COLO829 (cell line): ENCODE measurements at places on chromosomes 2 and 18.
A peak's percentile ranks its signal among the peaks of the same experiment; 100 is the strongest.

DNA sequence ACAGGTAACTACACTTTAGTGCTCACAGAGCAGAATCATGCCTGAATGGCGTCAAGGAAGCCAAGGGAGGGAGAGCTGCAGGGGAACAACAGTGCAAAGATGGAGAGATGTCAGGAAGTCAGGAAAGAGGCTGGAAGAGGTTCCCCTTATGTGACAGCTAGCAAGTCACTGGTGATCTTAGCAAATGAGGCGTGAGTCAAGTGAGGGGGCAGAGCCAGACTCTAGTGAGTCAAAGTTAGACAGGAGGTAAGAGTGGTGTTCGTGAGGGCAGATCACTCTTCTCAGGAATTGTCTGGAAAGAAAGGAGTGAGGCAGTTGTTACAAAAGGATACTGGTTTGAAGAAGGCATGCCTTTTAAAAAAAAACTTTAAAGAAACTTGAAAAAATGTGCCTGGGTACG lies 87.1 kb downstream of the MEP1B start:
- no peak for DNase-seq

- no peak for DNase-seq
Observed at GRCh38 chr18:10670856-10671255, 145.0 kb downstream of the NAPG start.

GRCh38 chr2:58762176-58762781 lies 521.2 kb upstream of the FANCL start:
- peak; percentile 49 for DNase-seq

DNA sequence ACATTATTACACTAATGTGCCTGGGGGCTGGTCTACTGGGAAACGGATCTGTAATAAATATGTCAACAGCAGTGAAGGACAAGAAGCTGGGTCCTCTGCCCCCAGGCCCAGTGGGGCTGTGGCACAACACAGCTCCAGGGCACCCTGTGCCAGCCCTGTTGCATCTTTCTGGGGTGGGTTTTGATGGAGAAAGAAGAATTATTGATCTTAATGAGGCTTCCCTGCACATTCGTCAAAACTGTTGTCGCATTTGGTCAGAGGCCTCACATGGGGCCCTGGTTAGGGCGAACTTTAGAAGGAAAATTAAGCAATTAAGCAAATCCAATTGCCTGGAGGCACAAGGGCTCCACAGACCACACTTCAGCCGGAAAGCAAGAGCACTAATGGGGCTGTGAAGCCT lies 30.0 kb upstream of the TWIST2 start:
- no peak for DNase-seq

- peak; percentile 18 for DNase-seq
Observed at GRCh38 chr2:209208211-209208610, 215.6 kb upstream of the MAP2 start.

- no peak for DNase-seq
Observed at GRCh38 chr2:158805255-158805654, 10.1 kb downstream of the DAPL1 start.

GRCh38 chr2:196719110-196719872 lies 79.8 kb downstream of the CCDC150 start:
- DNase-seq = no peak

- no peak for DNase-seq
Observed at GRCh38 chr2:172464400-172465129, 37.2 kb downstream of the ITGA6 start.

DNA sequence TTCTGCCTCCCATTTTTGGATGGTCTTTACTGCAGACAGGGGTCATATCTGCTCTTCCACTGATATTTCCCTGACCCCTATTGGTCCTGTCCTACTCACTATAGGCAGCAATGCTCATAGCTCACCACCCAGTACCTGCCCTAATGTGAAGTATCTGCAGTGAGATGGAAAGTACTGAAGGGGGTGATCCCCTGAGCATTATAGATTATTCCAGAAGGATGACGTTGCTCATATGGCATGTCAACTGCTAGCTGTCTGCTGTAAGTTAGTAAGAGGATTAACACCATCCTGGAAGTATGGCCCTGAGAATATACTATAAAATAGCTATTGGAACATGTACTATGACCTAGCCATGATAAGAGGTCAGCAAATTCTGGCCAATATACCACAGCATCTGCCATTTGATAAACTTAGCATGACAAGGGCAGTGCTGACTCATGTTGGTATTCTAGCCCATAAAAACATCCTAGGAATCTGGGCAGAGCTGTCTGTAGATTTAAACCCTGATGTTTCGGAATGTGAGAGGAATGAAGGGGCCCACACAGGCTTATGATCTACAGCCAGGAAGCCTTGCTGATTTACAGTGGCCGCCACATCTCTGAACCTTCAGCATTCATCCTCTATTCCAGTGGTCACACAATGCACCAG lies 451.4 kb downstream of the TNS1 start:
- DNase-seq = peak; percentile 31

GRCh38 chr2:127609818-127610217 lies 36.1 kb upstream of the GPR17 start:
- DNase-seq = no peak

- DNase-seq = no peak
Observed at GRCh38 chr2:109435901-109436598, 177.7 kb downstream of the SEPTIN10 start.

GRCh38 chr18:12066910-12067511 lies 26.6 kb upstream of the ANKRD62 start:
- DNase-seq = no peak

DNA sequence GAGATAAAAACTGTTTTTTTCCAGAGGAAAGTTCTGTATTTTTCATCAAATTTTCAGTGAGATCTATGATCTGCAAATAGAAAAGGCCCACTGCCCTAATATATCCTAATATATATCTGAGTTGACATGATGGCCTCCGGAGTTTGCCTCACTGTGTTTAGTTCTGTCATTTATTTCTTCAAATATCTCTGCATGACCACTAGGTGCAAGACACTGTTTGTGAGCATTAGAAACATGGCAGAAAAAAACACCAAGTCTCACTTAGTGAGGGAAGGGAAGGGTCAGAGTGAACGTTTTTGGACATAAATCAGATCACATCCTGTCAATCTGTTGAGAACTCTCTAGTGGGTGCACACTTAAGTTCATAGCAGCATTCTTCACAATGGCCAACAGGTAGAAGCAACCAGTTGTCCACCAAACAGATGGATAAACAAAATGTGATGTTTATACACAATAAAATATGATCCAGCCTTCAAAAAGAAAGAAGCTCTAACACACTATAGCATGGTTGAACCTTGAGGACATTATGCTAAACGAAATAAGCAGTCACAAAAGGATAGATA lies 53.4 kb downstream of the SPIRE1 start:
- DNase-seq = no peak

DNA sequence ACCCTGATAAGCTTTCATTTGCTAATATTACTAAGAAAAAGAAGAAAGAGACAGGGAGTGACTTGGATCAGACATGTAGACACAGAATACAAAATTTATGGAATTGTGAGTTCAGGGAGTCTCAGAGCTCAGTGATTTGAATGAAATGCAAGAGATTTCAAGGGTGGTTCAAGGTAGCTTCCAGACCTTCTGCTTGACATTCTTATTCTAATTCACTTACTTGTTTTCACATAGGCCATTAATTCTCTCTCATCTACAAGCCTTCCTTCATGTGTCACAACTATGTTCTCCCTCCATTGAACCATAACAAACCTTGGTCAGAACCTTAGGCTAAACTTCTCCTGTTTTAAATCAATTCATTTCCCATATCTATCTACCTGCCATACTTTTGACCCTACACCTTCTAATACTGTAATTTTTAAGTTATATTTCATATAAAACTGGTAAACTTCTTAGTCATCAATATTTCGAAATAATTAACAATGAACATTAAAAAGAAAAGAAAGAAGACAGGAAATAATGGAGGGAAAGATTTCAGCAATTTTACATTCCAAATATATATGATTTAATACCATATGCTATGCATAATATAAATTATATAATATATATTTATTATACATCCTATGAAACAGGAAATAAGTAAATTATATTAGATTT lies 139.2 kb upstream of the PDE1A start:
- DNase-seq = no peak
